HEK293T (cell line): ENCODE measurements at places on chromosomes 3 and 15.

GRCh38 chr15:66459818-66460615 is 37.5 kb downstream of the SNAPC5 start:
- no peak for DNase-seq

DNA sequence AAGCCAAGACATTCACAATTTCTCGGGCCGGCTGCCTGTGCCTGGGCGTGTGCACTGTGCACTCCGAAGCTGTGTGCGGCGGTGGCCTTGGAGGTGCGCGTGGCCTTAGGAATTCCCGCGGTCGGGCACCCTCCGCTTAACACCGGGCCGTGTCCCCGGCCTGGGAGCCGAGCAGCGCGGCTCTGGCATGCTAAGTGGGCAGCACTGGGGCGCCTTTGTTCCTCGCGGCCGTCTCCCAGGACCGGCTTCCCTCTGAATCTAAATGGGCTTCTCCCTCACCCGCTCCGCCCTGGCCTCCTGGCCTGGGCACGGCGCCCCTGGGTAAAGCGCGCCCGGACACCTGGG is 498 bp upstream of the ARNT2 start:
- peak; percentile 63 for DNase-seq

GRCh38 chr3:98402507-98402906 is 12.0 kb downstream of the OR5K3 start:
- DNase-seq = no peak

- no peak for DNase-seq
Measured at GRCh38 chr15:39857132-39857531, 62.9 kb downstream of the GPR176 start.

GRCh38 chr3:190525634-190526033 is 11.7 kb downstream of the IL1RAP start:
- DNase-seq = no peak

DNA sequence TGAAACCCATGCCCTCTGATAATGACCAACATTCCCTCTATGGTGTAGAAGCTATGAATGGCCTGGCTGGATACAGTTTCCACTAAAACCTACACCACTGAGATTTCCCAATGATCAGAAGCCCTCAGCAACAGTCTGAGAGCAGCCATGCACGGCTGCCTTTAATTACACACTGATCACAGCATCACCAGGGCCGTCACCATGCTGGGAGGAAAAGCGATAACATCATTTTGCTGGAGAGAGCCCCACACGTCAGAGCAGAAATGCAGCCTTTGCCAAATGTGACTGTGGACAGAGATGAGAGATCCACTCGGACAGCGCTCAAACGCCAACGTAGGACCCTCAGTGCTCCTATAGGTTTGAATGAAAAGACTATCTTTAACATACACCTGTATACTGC is 135.0 kb downstream of the XXYLT1 start:
- DNase-seq = no peak

DNA sequence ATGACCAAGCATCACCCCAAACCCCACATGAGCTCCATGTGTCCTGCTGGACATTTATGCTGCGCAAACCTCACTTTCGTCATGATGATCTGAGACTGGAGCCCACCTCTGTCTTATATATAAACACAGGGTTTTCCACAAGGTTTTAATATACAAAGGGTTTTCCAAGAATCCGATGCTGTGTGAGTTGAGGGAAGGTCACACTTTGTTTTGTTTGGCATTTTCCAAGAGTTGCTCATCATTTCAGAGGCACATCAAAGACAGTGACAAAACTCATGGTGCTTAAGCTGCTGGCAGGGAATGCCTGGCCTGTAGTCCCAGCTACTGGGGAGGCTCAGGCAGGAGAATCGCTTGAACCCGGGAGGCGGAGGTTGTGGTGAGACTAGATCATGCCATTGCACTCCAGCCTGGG is 20.0 kb downstream of the EFCC1 start:
- DNase-seq = no peak

DNA sequence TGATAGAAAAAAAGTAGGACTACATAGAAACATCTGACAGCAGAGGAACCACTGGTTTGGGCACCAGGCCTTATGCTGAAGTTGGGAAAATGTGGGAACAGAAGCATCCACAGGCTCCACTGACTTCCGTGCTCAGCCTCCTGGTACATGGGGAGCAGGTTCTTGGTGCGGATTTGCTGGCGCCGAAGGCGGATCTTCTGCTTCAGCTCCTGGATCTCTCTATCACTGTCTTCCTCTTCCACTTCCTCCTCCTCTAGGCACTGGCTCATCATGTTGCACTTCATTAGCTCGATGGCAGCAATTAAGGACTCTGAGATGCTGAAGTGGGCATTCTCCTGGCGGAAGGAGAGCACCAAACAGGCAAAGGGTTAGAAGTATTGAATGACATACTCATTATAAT is 42.5 kb downstream of the RUBCN start:
- no peak for DNase-seq

- DNase-seq = peak; percentile 55
Measured at GRCh38 chr3:49899815-49900214, 3.9 kb downstream of the MST1R start.
